ENCODE measurements at places on chromosomes 13 and 19.
A peak's percentile ranks its signal among the peaks of the same experiment; 100 is the strongest.

DNA sequence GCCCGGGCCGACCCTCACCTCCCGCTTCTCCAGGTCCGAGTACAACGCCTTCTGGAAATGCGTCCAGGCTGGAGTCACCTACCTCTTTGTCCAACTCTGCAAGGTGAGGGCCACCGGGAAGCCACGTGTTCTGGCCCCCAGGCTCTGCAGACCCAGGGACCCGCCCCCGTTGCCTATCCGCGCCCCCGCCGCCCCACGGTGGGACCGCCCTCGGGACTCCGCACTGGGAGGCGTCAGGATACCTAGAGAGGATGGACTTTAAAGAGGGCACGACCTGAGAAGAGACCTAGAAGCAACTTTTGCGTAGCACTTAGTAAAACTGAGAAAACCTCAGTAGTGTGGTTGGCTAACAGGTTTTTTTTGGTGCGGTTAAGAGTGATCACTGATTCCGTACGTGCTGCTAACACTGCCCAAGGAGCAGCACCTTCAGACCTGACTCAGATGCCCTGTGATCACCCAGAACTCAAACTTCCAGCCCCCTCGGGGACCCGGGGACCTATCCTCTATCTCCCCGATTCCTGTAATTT lies 492 bp downstream of the TMEM147 start:
- DNase-seq = peak; percentile 85

GRCh38 chr19:19531951-19532805 lies 3.5 kb downstream of the YJEFN3 start:
- peak; percentile 92 for DNase-seq

DNA sequence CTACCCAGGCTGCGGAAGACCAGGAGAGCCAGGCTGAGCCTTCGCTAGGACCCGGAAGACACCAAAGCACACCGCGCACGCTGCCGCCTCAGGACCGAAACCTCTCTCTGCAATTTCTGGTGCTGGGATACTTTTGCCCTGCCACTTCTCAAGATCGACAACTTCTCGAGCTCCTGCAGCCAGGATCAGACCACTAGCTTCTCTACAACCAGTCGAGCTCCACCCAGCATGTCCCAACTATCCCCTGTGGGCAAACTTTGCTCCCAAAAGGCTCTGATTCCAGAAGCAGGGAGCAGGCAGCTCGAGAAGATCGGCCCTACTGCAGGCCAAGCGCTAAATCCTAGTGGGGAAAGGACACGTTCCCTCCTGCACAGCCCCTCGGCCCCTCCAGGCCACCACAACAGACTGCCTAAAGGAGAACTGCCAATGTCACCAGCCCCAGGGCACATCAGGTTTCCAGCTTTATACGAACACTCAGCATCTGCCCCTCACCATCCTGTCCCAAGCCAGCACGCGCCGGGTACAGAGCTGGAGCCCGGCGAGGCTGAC lies 979 bp downstream of the AKAP8 start:
- peak; percentile 67 for DNase-seq

DNA sequence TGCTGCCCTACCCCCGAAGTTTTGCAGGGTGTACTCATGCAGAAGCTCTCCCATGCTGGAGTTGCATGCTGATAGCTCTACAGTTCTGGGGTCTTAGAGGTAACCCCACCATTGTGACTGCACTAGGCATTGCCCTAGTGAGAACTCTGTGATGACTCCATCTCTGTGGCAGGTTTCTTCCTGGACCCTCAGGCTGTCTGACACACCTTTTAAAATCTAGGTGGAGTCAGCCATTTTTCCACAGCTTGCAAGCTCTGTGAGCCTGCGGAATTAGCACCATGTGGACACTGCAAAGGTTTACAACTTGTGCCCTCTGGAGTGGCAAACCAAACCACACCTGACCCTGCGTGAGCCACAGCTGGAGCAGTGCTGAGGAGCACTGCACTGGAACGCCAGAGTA lies 636.2 kb upstream of the SPRY2 start:
- no peak for DNase-seq

DNA sequence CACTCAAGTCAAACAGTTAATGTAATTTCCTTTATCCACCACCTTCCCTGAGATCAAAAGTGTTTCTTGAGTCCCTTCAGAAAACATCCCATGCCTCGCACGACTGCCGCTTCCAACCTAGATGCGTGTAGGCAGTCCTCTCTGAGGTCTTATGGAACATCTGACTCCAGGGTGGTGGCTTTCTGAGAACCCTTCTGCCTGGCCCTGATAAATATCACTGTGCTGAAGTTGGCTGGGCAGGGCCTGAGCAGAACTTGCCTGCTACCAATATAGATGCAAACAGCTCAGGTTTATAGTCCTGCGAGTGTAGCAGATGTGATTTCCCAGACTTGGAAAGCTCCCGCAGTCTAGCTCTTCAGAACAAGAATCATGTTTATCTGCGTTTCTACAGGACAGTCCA lies 61.1 kb upstream of the GPR12 start:
- DNase-seq = no peak

DNA sequence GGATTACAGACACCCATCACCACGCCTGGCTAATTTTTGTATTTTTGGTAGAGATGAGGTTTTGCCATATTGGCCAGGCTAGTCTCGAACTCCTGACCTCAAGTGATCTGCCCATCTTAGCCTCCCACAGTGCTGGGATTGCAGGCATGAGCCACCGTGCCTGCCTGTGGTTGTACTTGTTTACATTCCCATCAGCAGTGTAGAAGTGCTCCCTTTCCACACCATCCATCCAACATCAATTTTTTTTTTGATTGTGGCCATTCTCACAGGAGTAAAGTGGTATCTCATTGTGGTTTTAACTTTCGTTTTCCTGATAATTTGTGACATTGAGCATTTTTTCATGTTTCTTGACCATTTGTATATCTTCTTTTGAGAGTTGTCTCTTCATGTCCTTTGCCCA lies 1019.4 kb upstream of the SLC10A2 start:
- DNase-seq = no peak

DNA sequence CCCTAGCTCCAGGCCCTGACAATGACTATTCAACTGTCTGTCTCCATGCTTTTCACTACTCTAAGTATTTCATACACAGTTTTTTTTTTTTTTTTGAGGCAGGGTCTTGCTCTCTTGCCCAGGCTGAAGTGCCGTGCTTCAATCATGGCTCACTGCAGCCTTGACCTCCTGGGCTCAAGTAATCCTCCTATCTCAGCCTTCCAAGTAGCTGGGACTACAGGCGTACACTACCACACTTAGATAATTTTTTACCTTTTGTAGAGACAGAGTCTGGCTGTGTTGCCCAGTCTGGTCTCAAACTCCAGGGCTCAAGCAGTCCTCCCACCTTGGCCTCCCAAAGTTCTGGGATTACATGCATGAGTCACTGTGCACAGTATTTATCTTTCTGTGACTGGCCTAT lies 815.4 kb downstream of the DACH1 start:
- DNase-seq = no peak

DNA sequence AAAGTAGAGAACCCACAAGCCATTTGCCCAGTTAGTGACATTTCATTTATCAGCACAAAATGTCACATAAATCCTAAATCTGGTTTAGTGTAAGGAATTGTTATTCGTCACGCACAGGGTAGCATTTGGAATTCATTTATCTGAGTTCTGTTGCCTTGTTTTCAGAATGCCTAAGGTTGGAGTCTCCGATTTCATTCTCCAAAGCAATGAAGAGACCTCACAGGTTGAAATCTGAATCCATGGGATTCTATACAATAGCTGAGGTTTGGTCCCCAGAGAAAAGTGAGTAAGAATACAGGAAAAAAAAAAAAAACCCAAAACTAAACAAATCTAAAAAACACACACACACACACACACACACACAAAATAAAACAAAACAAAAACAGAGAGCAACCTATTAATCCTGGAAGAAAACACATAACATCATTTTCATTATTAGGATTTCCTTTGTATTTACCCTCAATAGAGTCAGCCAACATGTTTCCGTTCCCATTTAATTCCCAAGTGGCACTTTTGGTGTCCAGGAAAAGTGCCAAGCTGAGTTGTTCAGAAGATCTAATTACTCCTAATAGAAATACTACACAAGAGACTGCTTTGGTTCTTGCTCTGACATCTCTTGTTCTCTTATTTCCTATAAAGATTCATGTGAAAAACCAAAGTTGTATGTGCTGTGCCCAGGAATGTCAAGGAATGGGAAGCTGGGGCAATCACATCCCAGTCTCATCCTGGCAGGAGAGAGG lies 36.2 kb upstream of the LRCH1 start:
- DNase-seq = no peak

DNA sequence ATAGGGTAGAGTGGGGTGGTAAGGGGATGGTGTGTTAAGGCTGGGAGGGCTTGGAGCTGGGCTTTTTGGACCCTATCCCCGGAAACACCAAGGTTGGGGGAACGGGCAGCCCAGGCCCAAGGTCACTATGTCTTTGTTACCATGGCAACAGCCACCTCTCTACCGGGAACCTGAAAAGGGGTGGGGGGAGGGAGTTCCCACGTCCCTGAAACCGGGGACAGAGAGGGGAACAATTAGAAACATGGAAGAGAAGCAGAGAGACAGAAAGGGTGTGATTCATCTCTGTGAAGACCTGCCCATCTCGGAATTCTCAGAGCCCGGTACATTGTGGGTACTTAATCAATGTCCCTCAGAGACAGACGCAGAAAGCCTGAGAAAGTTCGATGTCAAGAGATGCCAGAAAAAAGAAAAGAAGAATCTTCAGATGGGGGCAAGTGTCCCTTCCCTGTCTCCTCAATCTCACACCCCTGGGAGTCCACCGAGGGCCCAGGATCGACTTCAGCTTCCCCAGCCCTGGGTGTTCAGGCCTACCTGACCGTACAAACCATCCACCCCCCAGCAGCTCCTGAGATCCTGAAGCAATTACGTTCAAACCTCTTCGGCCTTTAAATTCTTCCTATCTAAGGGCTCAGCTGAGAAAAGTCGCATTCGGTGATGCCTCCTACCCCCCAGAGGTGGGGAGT lies 6.8 kb upstream of the LRFN1 start:
- no peak for DNase-seq

- DNase-seq = no peak
These were observed 10.5 kb downstream of the SMIM24 start for GRCh38 chr19:3469638-3470499.

DNA sequence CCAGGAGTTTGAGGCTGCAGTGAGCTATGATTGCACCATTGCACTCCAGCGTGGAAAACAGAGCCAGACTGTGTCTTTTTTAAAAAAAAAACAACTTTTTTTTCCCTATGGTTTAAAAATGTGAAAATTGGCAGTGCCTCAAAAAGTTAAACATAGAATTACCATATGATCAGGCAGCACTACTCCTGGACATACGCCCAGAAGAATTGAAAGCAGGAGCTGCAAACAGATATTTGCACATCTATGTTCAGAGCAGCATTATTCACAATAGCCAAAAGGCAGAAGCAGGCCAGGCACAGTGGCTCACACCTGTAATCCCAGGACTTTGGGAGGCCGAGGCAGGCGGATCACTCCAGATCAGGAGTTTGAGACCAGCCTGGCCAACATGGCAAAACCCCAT lies 3.8 kb upstream of the RETN start:
- DNase-seq = no peak

DNA sequence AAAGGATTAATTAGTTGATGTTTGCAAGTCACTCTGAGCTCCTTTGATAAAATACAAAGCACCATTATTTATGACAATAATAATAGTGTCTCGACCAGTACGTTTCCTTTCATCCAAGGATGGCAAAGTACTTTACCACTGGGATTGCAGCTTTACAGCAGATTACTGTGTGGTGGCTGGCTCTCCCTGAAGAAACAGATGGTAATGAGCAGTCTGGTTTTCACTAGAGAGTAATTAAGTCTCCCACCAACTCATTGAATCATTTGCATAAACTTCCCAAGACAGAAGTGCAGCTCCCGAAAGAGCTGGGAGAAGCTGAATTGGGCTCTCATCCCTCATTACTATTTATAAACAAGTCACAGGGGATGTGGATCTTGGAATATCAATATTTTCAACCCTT lies 48.7 kb downstream of the KLF5 start:
- no peak for DNase-seq

- DNase-seq = no peak
These were observed 215.4 kb upstream of the IRS2 start for GRCh38 chr13:110001670-110002275.

DNA sequence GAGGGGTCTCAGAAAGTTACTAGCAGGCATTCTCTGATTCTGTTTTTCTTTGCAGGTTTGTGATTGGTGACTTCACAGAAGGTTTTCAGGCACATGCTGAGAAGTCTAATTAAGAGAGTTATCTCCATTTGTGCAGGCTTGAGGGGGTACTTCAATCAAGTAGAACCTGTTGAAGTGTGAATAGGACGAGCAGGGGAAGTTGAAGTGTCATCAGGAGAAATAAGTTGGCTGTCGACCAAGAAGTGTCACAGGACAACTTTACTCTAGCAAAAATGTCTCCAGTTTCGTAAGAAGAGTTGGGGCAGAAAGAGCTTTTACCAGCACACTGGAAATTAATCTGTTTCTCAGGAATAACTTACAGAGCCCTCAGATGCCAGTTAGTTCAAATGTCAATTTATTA lies 576.5 kb upstream of the SLITRK5 start:
- DNase-seq = no peak

- no peak for DNase-seq
These were observed 29.1 kb downstream of the GATAD2A start for GRCh38 chr19:19434483-19435045.

- DNase-seq = no peak
These were observed 19.5 kb downstream of the NOVA2 start for GRCh38 chr19:45954156-45954555.

DNA sequence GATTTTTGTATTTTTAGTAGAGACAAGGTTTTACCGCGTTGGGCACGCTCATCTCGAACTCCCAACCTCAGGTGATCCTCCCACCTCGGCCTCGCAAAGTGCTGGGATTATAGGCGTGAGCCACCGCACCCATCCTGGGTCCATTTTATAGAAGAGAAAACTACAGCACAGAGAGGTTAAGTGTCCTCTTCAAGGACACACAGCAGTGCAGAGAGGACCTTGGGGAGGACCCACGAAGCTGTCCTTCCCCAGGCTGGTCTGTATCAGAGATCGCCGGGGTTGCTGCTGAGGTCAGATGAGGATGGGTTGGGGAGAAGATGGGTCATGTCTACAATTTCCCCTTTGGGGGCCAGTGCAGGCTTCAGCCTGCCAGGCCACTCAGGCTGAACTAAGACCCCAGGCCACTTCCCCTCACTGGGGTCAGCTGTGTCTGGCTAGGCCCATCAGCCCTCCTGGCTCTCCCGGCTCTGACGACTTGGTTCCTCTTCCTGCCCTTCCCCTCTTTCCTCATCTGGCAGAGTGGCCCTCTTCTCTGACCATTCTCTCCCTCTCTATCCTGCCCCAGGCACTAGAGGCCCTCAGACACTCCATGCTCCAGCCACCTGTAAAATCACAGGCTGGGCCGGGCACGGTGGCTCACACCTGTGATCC lies 9.6 kb downstream of the MYO1F start:
- DNase-seq = no peak

DNA sequence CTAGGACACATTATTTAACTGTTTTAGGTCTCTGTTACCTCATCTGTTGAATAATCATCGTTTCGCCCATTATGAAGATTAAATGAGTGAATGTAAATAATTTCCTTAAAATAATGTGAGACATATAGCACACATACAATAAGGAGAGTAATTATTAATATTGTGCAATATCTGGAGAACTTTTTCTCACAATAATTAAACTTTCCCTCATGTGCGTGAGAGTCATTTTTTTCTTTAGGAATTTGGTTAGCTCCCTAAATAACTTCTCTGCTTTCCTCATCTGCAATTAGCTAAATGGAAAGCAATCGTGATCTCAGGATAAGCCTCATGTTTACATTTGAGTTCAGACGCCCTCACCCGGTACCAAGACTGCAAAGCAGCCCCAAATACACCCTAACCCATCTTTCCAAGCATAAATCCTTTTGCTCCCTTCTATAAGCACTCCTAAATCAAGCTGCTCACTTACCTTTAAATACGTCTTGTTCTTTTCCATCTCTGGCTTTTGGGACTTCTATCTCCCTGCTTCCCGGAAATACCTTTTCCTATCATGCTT lies 78.8 kb downstream of the MZT1 start:
- DNase-seq = no peak

GRCh38 chr13:66888698-66889097 lies 341.4 kb downstream of the PCDH9 start:
- DNase-seq = no peak
